ENCODE measurements at places on chromosomes 6 and 20.

GRCh38 chr6:135062735-135063134 is 8.1 kb upstream of the HBS1L start:
- DNase-seq = no peak

- DNase-seq = no peak
These were observed 399.9 kb upstream of the MARCKS start for GRCh38 chr6:113457198-113457597.

DNA sequence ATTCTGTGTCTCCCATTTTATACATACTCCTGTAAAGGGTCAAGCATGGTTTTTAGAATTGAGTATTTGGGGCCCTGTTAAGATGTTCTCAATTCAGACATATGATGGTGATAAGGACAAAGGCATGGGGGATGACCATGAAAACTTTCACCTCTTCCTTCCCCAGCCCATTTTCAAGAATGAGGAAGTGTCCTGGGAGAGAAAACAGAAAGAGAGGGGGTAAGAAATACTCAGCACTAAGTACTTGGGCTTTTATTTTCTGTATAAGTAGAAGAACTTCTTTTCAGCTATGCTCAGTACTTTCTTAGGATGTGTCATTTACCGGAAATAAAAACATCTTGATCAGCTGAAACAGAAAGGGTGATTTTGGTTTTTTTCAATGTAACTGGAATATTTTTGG is 10.9 kb upstream of the MBOAT1 start:
- DNase-seq = no peak

GRCh38 chr6:144152334-144152900 is 2.1 kb downstream of the STX11 start:
- no peak for DNase-seq

DNA sequence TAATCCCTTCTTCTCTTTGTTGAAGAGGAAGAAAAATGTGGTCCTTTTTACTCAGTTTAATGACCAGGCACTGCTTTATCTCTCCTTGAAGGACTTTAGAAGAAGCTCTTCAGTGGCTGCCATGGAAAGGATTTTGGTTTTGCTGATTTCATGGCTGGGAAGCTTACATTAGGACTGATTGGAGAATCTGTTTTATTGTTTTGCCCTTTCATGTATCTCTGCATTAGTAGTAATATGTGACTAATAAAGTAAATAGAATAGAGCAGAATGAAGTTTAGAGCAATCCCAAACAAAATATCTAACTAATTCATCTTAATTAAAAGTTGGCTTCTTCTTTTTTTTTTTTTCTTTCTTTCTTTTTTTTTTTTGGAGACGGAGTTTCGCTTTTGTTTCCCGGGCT is 502.9 kb downstream of the HAO1 start:
- no peak for DNase-seq

- DNase-seq = no peak
These were observed 47.0 kb upstream of the CHRNA4 start for GRCh38 chr20:63407928-63408683.

DNA sequence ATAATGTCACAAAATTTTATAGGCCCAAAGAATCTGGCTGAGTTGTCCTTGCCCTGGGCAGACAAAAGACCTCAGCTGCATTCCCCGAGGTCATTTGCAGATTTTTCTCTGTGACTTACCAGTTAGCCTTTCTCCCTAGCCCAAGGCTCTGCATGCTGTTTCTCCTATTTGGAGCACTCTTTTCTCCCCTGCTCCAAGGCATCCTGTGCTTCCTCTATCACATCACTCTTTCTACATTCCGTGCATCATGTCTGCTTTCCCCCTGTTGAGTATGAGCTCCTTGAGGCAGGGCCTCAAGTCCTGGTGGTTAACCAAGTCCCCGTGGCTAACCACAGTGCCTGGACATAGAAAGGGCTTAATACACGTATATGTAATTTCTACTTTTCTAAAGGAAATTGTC is 593 bp upstream of the GSTA3 start:
- no peak for DNase-seq

DNA sequence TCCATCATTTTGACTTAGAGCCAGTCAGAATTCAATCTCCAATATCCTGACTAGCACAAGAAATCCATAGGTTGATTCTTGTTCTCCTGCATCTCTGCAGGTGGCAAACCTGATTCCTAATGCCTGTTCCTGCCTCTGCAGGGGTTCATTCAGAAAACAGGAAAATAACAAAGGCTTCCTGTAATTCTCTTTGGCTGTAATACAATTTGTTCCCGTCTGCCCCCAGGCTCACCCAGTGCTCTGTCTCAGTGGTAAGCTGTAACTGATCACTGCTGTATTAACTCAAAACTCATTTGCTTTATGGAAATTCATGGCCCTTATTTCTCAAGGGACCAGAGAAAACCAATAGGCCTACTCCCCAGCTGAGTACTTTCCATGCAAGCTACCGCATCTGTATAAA is 88.6 kb downstream of the OPRM1 start:
- no peak for DNase-seq
